Endodermal cell (in vitro differentiated cells): ENCODE measurements at places on chromosomes 1 and 21.

GRCh38 chr1:113938192-113938591 is 9.1 kb downstream of the HIPK1 start:
- peak; percentile 56 for DNase-seq

DNA sequence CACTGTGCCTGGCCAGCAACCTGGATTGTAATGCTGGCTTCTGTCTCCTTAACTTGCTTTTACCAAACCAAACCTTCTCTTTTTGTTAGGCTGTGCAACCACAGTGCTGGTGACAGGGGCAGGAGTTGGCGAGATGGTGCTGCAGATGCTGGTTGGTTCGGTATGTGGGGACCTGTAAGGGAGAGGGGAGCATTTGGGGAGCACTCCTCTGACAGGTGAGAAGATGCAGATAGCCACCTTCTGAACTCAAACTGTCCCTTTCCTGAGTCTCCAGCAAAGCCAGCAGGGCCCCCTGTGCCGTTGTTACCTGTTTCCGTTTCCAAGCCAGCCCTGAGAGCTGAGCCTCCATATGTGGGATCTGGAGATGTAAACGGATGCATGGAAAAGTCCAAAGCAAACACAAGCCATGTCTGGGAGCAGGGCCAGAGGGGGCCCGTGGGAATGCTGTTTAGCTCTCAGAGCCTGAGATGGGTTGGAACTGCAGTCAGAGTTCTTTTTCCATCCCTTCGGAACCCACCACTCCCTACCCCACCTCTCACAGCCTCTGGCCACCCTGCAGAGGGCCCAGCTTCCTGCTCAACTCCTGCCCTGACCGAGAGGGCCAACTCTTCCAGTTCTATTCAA is 34.0 kb downstream of the ELK4 start:
- no peak for DNase-seq

DNA sequence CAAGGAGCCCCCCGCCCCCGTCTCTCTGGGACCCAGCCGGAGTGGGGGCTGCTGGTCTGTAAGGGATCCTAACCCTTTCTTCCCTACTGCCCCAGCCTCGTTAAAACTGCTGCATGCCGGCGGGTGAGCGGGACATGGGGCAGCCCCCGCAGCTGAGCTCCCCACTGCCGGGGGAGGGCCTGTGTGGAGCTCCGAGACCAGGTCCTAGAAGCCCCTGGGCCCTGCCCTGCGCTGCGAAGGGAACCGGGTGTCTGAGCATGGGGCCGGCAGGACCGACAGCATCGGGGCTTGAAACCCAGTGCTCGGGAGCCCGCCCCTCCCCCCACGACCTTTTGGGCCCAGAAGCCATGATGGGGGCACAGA is 9.2 kb upstream of the COL6A1 start:
- DNase-seq, result no peak

DNA sequence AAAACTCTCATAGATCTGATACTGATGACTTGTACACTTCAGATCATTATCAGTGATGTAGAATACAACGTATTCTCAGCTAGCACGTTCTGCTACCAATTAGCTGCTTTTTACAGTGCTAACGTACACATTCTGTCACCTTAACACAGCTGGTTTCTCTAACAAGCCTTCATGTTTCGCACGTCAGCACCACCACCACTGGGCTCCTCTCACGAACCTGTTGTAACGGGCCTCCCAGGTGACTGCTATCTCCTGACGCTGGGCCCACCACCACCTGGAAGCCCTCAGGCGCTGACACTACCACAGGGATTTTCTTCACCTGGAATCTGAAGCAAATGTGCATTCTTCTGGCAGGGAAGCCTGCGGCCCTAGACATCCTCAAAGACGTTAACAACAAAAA is 19.8 kb downstream of the TOMM20 start:
- peak; percentile 46 for DNase-seq

DNA sequence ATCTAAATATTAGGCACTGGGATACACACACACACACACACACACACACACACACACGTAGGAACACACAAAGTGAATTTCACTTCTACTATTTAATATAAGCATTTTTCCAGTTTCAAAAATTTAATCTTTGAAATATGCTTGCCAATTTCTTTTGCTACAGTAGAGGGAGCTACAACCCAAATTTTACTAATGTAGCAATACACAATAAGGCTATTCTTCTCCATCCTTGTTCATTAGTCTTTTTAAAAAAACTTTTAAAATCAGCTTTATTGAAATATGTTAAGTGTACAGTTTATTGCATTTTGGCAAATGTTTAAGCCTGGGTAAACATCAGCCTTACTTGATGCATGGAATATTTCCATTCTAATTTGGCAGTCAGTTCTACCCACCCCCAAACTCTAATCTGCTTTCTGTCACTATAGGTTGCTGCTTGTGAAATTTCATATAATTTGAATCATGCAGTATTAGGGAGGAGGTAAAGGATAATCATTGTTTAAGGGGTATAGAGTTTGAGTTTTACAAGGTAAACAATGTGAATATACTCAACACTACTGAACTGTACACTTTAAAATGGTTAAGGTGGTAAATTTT is 93.0 kb upstream of the TENT5C start:
- no peak for DNase-seq

GRCh38 chr1:20148571-20149500 is 9.7 kb downstream of the PLA2G2F start:
- DNase-seq, result no peak

DNA sequence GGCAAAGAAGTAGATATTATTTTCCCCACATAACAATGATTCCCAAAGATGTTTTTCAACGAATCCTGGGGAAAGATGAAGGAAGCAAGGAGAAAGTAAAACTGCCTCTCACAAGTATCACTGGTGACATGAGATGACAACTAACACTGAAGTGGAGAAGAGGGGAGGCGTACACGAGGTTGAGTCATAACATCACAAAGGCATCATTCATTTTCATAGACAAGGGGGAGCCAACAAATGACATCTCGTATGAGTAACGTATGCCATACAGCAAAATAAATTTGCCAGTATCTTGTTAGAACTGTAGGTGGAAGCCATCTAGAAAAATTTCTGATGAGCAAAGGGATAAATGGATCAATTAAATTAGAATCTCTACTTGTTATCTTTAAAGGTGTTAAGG is 56.6 kb downstream of the ATP1B1 start:
- no peak for DNase-seq

DNA sequence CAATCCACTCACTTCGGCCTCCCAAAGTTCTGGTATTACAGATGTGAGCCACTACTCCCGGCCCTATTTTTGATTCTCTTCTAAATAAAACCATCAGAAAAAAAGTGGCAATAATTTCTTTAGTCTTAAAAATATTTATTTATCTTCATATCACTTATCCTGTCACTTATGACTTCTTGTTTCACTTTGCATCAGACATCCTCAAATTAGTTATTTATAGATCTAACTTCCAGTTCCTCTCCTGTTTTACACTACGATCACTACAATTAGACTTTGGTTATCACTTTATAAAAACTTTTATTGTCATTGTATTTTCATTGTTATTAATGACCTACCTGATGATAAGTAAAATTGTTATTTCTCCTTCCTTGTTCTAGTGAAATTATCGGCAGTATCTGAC is 783.4 kb upstream of the BRINP3 start:
- DNase-seq, result no peak

- DNase-seq, result peak; percentile 43
Observed at GRCh38 chr1:115647919-115648650, 6.3 kb downstream of the VANGL1 start.

DNA sequence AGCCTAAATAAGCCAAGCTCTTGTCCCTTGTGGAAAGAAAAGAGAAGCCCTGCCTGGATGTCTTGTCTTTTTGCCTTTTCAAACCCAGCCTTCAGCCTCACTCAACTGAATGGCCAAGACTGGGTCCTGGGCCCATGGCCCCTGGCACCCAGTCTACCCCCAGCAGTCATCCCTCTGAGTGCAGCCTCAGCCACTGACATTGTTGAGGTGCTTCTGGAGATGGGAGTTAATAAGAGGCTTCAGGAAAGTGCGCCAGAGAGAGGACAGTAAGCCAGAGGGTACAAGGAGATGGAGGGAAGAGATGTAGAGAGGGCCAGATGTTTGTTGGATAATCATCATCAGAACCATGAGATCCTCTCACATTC is 6.8 kb downstream of the FNDC5 start:
- DNase-seq, result no peak

GRCh38 chr1:202858331-202858730 is 30.6 kb downstream of the RABIF start:
- no peak for DNase-seq

- no peak for DNase-seq
Observed at GRCh38 chr1:205199931-205200299, 11.6 kb downstream of the DSTYK start.

DNA sequence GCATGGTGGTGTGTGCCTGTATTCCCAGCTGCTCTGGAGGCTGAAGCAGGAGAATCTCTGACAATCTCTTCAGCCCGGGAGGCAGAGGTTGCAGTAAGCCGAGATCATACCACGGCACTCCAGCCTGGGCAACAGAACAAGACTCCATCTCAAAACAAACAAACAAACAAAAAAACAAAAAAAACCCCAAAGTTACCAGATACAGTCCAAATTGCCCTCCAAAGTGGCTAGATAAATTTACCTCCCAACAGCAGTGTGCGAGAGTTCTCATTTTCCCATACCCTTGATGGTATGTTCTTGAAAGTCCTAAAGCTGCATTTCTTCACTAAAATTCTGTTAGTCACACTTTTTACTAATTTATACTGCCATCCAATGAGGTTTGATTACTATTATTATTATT is 3.0 kb upstream of the OTUD3 start:
- DNase-seq, result no peak

DNA sequence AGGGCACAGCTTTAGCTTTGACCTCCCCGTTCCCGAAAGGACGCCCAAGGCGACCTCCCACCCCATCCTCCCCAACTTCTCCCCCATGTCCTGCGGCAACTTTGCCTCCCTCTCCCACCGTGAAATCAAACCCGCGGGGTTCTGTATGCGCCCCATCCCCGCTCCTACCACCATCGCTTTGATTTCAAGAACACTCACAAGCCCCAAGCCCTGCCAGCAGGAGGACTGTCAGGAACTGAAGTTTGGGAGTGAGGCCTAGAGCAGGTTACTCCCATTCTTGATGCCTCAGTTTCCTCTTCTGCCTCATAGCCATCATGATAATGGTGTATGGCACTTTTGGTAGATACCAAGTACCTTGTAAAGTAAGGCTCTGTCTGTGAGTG is 2.3 kb downstream of the PTPRU start:
- DNase-seq, result peak; percentile 71

DNA sequence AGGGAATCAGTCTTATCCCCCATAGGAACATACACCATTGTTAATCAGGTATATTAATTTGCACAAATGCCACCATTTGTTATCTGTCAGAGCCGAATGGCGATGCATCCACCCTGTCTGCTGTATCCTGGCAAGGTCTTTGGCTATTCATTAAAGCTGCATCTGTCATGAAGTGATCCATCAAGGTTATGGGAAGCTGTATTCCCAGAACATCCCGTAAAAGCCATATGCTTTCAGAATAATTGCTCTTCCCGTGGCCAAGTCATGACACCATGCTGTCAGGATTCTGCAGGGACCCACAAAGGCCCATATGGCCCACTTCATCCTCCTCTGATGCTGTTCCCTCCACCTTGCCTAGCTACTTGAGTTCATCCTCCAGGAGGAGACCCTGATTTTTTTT is 103.9 kb downstream of the RAVER2 start:
- no peak for DNase-seq

- no peak for DNase-seq
Observed at GRCh38 chr1:111486431-111486830, 12.6 kb downstream of the C1orf162 start.

DNA sequence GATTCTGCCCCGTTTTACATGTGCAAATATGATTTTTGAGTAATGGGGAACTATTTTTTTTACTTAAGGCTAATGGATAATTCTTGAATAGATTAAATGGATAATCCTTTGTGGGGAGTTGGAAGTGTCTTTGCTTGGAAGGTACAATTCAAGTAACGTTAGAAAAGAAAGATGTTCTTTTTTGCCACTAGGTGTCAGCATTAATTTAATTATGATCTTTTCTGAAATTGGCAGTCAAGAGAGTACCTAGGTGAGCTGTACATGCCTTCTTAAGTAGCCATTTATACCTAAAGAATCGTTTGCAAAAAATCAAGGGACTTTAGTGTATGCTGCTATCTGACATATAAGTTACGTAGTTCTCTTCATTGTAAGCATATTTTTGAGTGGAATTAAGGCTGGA is 2.2 kb downstream of the FBXO28 start:
- DNase-seq, result no peak

DNA sequence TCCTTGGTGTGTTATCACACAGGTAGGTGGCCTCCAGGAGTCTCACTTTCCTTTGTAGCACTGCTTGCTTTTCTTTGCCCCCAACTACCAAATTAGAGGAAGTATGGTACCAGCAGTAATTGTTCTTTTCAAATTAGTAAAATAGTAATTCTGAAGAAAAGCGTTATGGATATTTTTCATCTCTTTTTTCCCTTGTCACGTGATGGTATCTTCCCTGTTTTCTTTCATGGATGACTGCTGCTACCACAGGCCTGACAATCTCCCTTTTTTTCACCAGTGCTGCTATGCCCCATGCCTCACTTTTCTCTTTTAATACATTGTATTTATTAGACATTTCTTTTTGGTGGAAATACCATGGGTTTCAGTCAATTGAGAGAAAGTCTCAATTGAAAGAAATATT is 3.3 kb downstream of the ZBTB37 start:
- no peak for DNase-seq

- DNase-seq, result peak; percentile 98
Observed at GRCh38 chr1:155091071-155092051, 12.7 kb downstream of the EFNA3 start.

- no peak for DNase-seq
Observed at GRCh38 chr1:240776237-240776636, 164.3 kb upstream of the GREM2 start.

DNA sequence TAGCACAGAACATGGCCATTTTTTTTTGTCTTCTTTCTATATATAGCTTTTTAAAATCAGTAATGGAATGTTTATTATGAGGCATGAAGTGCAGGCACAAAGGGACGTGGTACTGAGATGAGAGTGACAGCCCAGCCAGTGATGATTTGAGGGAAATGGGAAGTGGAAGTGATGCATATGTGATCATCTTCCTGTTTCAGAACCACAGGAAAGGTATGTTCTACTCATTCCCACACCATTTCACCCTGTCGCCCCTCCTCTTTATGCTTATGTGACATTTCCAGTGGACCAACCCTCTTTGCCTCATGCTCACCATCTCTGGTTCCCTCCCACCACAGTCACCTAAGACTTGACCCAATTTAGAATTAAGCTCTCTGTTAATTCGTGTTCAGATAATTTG is 24.3 kb downstream of the PTGS2 start:
- no peak for DNase-seq

- no peak for DNase-seq
Observed at GRCh38 chr1:200671235-200671786, 1.6 kb upstream of the DDX59 start.
